AG04450 (cell line): ENCODE measurements at places on chromosomes 5 and 9.
A peak's percentile ranks its signal among the peaks of the same experiment; 100 is the strongest.

GRCh38 chr5:126450907-126451306, 27.7 kb downstream of the GRAMD2B start:
- DNase-seq = no peak

DNA sequence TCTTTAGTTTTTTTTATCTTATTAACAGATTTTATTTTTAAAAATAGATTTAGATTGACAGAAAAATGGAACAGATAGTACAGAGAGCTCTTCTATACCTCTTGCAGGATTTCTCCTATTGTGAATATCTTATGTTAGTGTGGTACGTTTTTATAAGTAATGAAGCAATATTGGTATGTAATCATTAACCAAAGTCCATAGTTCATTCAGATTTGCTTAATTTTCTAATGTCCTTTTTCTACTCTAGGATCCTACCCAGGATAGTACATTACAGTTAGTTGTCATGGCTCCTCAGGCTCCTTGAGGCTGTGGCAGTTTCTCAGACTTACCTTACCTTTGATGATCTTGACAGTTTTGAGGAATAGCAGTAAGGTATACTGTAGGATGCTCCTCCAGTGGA, 30.4 kb downstream of the PPP2R2B start:
- no peak for DNase-seq

DNA sequence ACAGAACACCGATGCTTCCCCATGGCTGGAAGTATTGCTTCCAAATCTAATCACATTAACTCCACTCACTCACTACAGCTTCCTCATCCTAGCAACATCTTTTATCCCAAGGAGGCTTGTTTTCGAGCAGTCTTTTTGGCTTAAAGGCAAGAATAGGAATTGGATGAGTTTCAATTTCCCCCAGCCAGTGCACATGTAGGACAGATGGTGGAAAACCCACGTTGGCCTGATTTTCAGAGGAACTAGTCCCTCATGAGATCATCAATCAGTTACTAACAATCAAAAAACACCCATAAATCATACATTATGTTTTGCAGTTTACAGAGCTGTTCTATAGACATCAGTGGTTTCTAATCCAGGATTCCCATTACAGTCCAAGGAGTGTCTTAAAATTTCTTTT, 48.5 kb upstream of the AGXT2 start:
- DNase-seq = no peak

- no peak for DNase-seq
Observed at GRCh38 chr9:135180586-135180985, 93.1 kb downstream of the OLFM1 start.

GRCh38 chr5:179367491-179367890, 22.2 kb upstream of the ADAMTS2 start:
- no peak for DNase-seq

- no peak for DNase-seq
Observed at GRCh38 chr5:57761513-57761912, 278.9 kb upstream of the ACTBL2 start.

DNA sequence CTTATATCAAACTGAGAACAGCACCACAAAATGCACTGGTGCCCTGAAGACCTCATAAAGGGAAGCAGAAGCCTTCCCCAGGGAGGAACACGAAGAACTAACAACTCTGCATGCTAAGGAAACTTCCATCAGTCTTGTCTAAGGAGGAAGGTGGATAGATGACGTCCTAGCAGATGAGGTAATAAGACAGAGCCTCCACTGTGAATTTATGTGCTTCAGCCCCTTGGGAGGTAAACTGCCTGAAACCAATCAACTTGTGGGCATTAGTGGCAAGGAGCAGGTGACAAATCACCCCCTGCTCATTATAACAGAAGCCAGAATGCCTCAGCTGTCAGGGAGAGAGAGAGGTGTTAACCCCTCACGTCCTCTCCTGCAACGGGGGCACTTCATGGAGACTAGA, 48.9 kb upstream of the SPIN1 start:
- DNase-seq = no peak

- DNase-seq = peak; percentile 33
Observed at GRCh38 chr5:96855031-96855872, 21.0 kb upstream of the ERAP2 start.

DNA sequence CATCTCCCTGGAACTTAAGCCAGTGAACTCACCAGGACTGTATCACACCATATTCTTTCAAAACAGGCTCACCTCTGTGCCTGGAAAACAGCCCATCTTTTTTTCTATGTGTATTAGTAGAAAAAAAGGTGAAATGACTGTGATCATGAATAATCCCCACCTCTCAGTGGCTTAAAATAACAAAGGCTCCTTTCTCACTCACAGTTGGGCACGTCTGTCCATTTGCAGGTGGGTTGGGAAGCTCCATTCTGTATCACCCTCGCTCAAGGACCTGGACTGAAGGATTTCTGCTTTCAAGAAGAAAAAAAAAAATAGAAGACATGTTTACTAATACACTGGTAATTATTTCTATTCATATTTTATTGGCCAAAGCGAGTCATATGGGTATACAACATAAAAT, 17.3 kb upstream of the FGF1 start:
- DNase-seq = no peak

DNA sequence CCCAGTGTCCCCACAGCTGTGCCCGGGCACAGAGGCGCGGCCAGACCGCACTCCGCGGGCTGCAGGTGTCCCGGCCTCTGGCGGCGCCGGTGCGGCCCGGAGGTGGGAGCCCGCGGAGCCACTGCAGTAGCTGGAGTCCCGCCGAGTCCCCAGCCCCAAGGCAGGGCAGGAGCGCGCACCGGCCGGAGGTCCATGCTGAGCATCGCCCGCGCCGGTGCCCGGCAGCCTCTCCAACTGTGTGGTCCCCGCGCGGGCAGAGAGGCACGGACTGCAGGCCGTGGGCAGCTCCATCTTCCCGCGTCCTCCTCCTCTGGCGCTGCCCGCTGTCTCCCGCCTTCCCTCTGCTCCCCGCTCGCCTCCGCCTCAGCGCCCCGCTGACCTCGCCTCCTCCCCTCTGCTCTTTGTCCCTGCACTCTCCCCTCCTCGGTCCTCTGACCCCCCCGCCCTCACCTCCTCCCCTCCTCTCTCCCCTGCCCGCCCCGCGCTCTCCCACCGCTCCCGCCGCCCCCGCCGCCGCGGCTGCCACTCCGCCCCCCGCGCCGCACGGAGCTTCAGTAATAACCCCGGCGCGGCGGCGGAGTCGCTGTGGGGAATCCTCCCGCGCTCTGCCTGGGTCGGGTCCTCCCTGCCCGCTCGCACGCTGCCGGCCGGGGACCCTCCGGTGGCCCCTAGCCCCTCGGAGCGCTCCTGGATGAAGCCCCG, at the start of gene ADAMTS16:
ADAMTS16 (plus strand) TSS at position 554 of the 702 bp plus-strand sequence; CDS start at position 692, 138 bp downstream.
- no peak for DNase-seq

- no peak for DNase-seq
Observed at GRCh38 chr9:114431770-114432169, 44.0 kb upstream of the AKNA start.

GRCh38 chr5:3230941-3231340, 364.7 kb upstream of the IRX1 start:
- DNase-seq = no peak

DNA sequence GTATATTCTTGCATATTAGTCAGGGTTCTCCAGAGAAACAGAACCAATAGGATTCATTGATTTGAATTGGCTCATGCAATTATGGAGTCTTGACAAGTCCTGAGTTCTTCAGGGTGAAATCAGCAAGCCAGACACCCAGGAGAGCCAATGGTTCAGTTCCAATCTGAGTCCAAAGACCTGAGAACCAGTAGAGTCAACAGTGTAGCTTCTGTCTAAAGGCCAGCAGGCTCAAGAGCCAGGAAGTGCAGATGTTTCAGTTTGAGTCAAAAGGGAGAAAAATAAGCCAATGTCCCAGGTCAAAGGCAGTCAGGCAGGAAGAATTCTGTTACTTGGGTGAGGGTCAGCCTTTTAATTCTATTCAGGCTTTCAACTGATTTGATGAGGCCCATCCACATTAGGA, 37.8 kb upstream of the ANKRD34B start:
- DNase-seq = no peak

DNA sequence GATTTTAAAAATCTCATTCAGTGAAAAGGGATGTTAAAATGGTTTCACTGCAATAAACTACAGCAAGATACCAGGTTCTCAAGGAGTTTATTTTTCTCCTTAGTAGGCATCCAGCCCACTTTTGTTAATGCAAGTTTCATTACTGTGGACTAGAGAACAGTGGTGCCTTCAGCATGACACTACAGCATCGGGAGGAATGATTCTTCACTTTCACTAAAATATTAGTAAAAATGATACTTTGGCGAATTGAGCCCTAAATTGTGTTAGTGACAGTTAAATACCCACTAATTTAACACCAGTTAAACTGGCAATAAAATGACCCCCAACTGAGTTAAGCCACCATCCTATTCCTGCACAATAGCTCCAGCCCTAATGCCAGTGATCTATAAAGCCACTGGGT, 152.2 kb upstream of the MPDZ start:
- DNase-seq = no peak

DNA sequence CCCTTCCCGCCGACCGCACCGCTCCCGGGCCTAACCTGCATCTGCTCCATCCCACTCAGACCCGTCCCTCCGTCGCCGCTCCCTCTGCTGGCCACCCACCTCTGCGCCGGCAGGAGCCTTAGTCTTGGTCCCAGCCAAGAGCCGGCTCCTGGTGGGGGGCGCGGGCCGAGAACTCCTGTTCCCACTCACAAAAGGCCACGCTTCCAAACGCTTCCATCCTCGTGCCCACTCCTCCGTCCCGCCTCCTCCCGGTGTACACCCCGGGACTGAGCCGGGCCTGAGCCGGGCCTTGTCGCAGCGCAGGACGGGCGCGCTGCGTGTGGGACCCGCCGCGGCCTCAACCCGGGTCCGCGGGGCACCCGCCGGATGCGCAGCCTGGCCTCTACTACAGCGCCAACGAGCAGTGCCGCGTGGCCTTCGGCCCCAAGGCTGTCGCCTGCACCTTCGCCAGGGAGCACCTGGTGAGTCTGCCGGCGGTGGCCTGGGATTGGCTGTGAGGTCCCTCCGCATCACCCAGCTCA, 7.5 kb downstream of the ADAMTS13 start:
- DNase-seq = no peak

DNA sequence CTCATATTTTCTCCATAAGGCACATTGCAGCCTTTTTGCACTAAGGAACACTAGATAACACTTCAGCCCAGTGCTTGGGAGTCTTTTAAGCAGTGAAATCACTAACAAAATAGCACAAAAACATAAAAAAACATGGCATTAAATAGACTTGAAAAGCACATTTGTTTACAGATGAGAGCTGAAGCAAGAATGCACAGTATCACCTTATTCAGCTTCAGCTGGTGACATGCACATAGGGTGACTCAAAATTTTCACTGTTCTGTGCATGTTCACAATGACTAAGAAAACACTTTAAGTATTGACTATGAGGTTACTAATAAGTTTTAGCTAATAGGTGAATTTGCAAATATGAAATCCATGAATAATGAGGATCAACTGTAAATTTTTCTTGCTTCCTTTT, 293.9 kb upstream of the TARS1 start:
- DNase-seq = no peak

- no peak for DNase-seq
Observed at GRCh38 chr5:62431735-62432620, 19.4 kb downstream of the IPO11 start.

DNA sequence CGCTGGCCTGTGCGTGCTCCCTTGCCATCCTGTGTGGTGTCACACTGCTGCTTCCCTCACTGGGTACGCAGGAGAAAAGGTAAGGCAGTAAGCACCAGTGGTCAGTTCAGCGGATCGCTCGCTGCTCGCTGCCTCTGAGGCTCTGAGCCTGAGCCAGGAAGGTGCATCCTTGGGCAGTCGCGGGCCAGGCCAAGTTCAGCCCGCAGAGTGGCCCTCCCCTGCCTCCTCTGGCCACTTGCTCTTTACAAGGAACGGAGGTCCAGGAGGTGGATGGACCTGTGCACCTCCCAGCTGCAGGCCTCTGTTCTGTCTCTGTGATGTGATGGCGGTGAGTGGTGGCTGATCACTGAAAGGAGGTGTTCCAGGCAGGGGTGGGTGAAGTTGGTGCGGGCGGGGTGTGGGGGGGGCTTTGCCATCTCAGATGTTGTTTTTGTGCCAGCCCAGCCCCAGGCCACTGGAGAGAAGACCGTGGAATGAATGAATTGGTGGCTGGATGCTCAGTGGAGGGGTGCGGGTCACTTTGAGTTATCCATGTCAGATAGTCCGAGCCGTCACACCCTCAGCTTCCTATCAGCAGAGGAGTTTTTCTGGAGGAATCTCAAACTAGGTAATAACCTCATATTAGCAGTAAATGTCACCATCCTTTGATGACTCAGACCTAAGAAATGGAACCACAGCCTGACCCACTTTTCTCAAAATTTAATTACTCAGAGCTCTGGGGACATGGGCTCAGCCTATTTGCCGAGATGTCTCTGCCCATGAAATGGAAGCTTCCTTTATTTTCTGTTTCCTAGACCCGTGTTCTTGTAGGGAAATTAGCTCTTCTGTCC, 7.3 kb downstream of the COL5A1 start:
- DNase-seq = no peak

GRCh38 chr9:116940614-116941215, 253.6 kb downstream of the TRIM32 start:
- DNase-seq = no peak

GRCh38 chr9:1721196-1721595, 294.0 kb upstream of the SMARCA2 start:
- DNase-seq = no peak

DNA sequence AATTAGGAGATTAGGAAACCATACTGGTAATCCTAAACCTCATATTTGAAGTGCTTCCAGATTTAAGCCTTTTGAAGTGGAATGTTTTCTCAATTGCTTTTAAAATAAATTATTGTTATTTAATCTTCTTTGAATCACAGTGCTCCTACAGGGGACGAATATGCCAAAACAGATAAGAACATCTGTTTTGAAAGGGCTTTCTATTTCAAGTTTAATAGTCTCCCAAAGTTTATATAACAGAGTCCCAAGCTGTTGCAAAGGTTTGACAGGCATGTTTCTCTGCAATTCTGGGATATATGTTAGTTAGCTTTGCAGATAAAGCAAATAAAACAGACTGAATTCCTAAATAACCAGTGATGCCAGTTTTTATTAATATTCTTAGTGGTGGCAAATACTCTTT, 803.7 kb downstream of the TLE4 start:
- no peak for DNase-seq

GRCh38 chr5:5880077-5880763, 457.7 kb downstream of the ICE1 start:
- no peak for DNase-seq

DNA sequence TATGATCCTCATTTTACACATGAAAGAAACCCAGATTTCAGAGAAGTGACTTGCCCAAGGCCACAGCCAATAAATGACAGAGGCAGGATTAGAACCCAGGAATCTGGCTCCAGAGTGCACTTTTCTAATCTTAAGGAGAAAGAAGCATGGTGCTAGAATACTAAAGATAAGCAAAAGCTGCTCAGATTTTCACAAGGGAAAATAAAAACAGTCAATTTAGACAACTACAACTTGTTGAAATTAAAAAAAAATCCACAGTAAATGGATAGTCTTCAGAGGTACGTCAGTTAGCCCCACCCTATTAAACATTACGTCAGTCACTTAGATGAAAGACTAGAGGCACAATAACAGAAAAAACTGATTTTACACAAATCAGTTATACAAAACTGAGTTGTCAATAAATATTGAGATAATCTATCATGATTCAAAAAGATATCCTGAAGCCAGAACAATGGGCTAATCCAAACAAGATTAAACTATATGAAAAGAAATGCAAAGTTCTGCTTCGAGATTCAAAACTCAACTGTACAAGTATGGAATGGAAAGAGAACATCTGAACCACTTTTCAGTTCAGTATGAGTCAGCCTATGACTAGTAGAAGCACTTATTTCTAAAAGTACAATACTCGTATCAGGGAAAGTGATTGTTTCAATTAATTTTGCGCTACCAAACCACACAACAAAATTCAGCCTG, 9.3 kb downstream of the TMEM245 start:
- DNase-seq = no peak
